Tibial nerve (tissue), 4 donors: ENCODE measurements at places on chromosomes 2 and 18. TPM values are rescaled to one million over a fixed set of nuclear protein-coding genes. Genes with fewer than 3 reads are reported as not detected.

SCYGR4 gene
- not detected for total RNA-seq

- H3K4me1 ChIP-seq, result peaks cover 6% of the 10 kb centered on the region
- no peak overlapping the region for H3K4me3 ChIP-seq
- no peaks in the 10 kb centered on the region for H3K27me3 ChIP-seq
- no peak overlapping the region for H3K27ac ChIP-seq
Observed at GRCh38 chr2:26279886-26280285, 35.1 kb downstream of the HADHB start.

- H3K27ac ChIP-seq, result no peak overlapping the region
- H3K27me3 ChIP-seq, result no peaks in the 10 kb centered on the region
- H3K36me3 ChIP-seq, result no peaks in the 10 kb centered on the region
Observed at GRCh38 chr2:9656270-9656766, 25.5 kb upstream of the YWHAQ start.

- no peaks in the 10 kb centered on the region for H3K27me3 ChIP-seq
- no peak overlapping the region for H3K27ac ChIP-seq
- no peak overlapping the region for H3K4me3 ChIP-seq
- DNase-seq, result no peak
- H3K36me3 ChIP-seq, result no peaks in the 10 kb centered on the region
- no peaks in the 10 kb centered on the region for H3K4me1 ChIP-seq
Observed at GRCh38 chr18:6057604-6058003, 162.3 kb upstream of the TMEM200C start.

- no peaks in the 10 kb centered on the region for H3K36me3 ChIP-seq
- DNase-seq, result no peak
- H3K27ac ChIP-seq, result no peak overlapping the region
- peaks cover 5% of the 10 kb centered on the region for H3K4me1 ChIP-seq
Observed at GRCh38 chr2:50476174-50476573, 555.8 kb downstream of the NRXN1 start.

CD207 gene
- not detected for total RNA-seq

DNA sequence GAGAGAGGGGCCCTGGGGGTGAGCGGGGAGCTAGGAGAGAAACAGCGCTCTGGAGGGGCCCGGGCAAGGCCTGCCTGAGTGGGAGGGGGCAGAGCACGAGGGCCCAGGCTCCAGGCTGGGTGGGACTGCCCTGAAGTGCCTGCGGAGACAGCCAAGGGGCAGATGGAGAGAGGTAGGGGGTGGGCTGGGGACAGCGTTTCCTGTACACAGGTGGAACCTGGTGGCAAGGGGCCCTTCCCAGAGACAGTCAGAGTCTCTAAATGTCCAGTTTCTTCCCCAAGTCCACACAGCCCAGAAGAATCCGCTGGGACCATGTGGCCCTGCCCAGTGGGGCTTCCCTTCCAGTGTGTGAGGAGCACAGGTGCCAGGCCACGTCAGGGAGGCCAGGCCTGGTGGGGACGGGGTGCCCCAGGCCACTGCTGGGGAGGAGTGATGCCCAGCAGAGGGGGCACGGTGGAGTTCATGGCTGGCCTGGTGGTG is 1.7 kb upstream of the GPR35 start:
- no peak overlapping the region for H3K27ac ChIP-seq
- DNase-seq, result no peak
- H3K27me3 ChIP-seq, result no peaks in the 10 kb centered on the region
- H3K4me1 ChIP-seq, result no peaks in the 10 kb centered on the region
- H3K36me3 ChIP-seq, result peaks cover 6% of the 10 kb centered on the region

- no peak overlapping the region for H3K4me3 ChIP-seq
- no peak for DNase-seq
- H3K27me3 ChIP-seq, result no peaks in the 10 kb centered on the region
- H3K27ac ChIP-seq, result no peak overlapping the region
Observed at GRCh38 chr2:239162976-239163687, 237.7 kb downstream of the HDAC4 start.

GRCh38 chr18:35861367-35862118 is 110.9 kb upstream of the RMP24 start:
- no peak for DNase-seq
- H3K27ac ChIP-seq, result no peak overlapping the region
- H3K27me3 ChIP-seq, result no peaks in the 10 kb centered on the region
- H3K4me3 ChIP-seq, result no peak overlapping the region
- H3K36me3 ChIP-seq, result no peaks in the 10 kb centered on the region

SLC9A4 gene
- total RNA-seq, result not detected

ATP6V1C2 gene
- total RNA-seq, result not detected

GRCh38 chr2:232977438-232977971 is 35.6 kb downstream of the NGEF start:
- H3K27ac ChIP-seq, result no peak overlapping the region
- no peaks in the 10 kb centered on the region for H3K27me3 ChIP-seq
- H3K4me1 ChIP-seq, result no peaks in the 10 kb centered on the region
- no peak overlapping the region for H3K4me3 ChIP-seq

- H3K4me1 ChIP-seq, result no peaks in the 10 kb centered on the region
- no peak for DNase-seq
- H3K27me3 ChIP-seq, result no peaks in the 10 kb centered on the region
- no peak overlapping the region for H3K27ac ChIP-seq
- H3K4me3 ChIP-seq, result no peak overlapping the region
Observed at GRCh38 chr2:72103161-72103560, 44.5 kb downstream of the CYP26B1 start.

CTLA4 gene
- not detected for total RNA-seq

TUBA3D gene
- total RNA-seq, result not detected

MC2R gene
- not detected for total RNA-seq

ZNF892 gene
- total RNA-seq, result 14.4 TPM

DNA sequence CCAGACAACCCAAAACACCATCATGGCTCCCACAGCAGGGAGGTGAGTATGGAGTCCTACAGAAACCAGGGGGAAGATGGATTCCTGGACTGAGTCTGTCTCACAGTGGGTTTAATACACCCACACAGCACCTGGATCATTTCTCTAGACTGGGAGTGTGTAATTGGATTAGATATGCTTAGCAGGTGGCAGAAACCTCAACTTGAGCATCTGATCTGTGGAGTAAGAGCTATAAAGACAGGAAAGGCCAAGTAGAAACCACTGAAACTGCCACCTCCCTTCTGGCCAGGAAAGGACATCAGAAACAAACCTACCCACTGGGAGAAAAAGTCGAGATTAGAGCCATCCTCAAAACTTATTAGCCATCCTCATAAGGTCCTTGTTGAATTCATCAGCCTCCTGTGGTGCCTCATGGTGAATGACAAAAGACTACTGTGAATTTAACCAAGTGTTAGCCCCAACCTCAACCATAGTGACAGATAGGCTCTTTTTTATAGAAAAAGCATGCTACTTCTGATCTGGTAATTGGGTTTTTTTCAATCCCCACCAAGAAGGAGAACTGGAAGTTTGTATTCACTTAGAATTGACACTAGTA is 28.1 kb upstream of the CHST9 start:
- DNase-seq, result no peak
- H3K36me3 ChIP-seq, result no peaks in the 10 kb centered on the region
- no peaks in the 10 kb centered on the region for H3K27me3 ChIP-seq
- no peak overlapping the region for H3K4me3 ChIP-seq
- no peaks in the 10 kb centered on the region for H3K4me1 ChIP-seq

TYW5 gene
- total RNA-seq, result 7.1 TPM
